ENCODE measurements at places on chromosomes 16 and 17.

GRCh38 chr16:69223882-69224281 is 36.9 kb downstream of the SNTB2 start:
- no peak for DNase-seq

DNA sequence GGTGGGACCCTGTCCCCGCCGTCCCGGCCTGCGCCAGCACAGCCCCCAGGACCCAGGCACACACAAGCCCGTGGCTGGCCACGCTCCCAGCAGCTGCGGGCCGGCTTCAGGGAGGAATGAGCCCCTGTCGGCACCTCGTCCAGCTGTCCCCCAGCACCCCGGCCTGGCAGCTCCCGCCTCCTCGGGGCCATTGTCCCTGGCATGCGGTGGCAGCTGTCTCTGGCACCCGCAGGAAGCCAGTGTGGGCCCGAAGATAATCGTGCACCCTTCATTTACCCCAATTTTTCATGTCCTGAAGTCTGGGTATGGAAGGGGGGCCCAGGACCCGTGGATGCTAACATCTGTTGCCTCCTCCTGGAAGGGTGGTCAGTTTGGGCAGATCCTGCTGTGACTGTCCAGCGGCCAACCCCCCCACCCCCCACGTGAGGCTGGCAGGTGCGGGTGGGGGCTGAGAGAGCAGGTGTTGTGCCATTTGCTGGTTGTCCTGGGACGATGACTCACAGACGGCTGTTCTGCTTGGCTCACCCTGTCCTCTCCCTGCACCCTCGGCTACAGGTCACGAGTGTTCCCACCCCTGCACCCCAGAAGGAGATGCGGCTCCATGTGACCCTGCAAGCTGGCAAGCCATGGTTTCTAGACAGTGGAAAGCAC is 4.0 kb upstream of the LMF1 start:
- no peak for DNase-seq

- no peak for DNase-seq
Observed at GRCh38 chr17:63275971-63276745, 169.9 kb downstream of the CYB561 start.

DNA sequence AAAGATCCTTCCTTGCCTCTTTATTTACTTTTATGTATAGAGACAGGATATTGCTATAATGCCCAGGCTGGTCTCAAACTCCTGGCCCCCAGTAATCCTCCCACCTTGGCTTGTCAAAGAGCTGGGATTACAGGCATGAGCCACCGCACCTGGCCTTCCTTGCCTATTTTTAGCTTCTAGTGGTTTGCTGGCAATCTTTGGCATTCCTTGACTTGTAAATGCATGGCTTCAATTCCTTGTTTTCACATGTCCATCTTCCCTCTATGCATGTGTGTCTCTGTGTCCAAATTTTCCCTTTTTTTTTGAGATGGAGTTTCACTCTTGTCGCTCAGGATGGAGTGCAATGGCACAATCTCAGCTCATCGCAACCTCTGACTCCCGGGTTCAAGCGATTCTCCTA is 22.5 kb downstream of the HEXIM2 start:
- DNase-seq = no peak

DNA sequence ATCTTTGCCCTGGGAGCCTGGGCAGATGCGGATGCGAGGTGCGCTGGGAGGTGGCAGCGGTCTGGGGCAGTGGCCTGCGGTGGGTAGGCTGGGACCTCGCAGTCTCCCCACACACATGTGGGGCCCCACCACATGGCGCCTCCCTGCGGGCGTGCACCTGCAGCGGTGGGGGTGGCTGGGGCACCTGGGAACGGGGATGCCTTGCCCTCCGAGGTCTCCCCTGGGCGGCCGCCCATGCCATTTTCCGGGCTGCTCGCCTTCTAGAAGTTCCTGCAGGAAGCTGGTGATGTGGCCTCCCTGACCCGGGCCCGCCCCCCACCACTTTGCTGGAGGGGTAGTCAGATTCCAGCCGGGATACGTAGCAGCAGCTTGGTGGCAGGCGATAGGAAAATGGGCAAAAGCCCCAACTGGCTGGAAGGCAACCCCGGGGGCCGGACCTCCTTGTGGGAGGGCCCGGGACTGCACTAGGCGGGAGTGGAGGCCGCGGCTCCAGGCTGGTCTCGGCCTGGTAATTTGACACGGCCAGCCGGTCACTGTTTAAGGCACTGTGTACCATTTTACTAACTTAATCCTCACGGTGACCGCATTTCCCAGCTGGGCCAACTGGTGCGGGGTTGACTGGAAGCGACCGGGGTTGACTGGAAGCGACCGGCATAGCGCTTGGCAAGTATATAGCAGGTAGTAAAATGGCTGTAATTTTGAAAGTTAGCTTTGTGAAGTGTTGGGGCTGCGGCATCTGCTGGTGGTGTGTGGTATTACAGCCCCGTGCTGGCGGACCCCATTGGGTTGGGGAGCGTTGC is 38.5 kb downstream of the IGF2BP1 start:
- DNase-seq = peak; percentile 17

DNA sequence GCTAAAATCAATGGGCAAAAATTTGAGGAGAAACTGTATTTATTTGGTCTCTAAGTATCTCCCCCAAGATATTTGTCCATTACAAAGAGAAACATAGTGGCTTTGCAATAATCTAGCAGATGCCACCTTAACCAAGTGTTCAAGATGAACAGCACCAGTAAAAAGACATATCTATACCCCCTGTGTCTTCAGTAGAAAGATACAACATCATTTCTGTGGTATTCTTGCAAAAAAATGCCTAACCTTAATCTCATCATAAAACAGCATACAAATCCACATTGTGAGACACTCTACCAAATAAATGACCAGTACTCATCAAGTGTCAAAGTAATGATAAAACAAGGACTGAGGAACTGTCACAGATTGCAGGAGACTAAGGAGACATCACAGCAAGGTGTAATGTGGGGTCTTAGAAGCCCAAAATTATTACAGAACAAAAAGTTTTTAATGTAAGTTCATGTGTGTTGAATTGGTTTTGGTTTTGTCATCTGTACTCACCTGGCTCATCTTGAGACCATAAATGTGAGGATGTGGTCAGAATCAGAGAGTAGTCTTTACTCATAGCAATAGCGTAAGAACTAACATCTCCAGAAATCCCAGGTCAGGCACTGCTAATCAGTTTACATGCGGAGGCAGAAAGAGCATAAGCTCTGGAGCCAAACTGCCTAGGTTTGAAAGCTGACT is 77.2 kb downstream of the AATF start:
- DNase-seq = no peak

GRCh38 chr16:3492356-3492755 is 2.9 kb downstream of the C16orf90 start:
- no peak for DNase-seq

GRCh38 chr17:77398274-77398673 is 257.5 kb downstream of the SEC14L1 start:
- DNase-seq = no peak

DNA sequence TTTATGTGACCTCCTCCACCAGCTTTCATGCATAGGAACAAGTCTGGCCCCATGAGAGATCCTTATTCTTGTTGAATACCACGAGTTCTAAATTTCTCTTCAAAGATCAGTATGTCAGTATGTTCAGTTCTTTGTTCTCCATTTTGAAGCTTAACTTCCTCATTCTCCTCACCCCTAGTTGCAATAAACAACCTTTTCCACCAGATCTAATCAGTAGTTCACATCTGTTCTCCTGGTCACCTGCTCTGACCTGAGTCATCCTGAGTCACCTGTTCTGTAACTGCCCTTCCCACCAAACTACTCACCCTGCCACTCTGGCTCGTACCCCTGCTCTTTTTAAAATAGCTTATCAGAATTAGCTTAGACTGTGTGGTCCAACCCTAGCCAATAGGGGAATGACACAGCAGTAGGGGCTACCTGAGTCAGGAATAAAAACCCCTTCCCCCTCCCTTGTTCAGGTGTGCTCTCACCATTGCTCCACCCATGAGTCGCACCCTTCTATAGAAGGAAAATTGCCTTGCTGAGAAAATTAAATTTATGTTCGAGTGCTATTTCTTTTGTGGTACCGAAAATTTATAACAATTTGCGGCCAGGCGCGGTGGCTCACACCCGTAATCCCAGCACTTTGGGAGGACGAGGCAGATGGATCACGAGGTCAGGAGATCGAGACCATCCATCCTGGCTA is 94.6 kb downstream of the EMP2 start:
- no peak for DNase-seq

GRCh38 chr17:51006601-51007000 is 114.1 kb downstream of the SPAG9 start:
- DNase-seq = no peak

- no peak for DNase-seq
Observed at GRCh38 chr16:73915140-73915539, 381.5 kb upstream of the PSMD7 start.

DNA sequence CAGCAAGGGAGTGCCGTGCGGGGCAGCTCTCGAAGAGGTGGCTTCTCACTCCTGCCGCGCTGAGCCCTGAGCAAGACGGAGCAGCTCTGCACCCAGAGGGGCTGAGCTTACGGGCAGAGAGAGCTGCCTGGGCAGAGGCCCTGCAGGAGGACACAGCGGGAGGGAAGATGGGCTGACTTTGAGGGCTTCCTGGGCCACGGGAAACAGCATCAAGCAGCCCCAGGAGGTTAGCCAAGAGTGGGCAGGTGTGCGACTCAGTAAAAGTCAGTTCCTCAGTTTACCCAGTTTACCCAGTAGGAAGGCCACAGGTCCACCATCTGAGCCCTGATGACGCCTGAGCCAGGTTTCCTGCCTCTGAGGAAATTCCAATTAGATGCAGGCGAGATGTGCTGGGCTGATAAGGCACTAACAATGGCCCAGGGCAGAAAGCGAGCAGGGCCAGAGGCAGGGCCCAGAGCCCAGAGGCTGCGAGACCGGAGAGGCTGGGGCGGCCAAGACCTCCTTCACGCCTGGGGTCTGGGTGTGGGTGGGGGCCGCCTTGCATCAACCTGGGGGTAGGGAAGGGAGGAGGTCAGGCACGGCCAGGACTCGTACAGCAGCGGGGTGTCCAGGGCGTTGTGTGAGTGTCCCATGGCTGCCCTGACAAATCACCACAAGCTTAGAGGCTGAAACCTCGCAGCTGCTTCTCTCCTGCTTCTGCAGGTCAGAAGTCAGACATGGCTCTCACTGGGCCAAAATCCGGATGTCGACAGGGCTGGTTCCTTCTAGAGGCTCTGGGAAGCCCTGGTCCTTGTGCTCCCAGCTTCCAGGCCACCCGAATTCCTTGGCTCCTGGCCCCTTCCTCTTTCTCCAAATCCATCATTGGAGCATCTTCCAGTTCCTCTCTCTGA is 32.0 kb upstream of the CIBAR2 start:
- no peak for DNase-seq

- DNase-seq = no peak
Observed at GRCh38 chr16:79124016-79124756, 476.4 kb downstream of the MAF start.

GRCh38 chr16:85706449-85707034 is 17.8 kb upstream of the GINS2 start:
- no peak for DNase-seq

GRCh38 chr17:72683506-72684404 is 408.7 kb downstream of the SLC39A11 start:
- DNase-seq = no peak

GRCh38 chr17:39194985-39195524 is 2.4 kb downstream of the CACNB1 start:
- DNase-seq = no peak

- no peak for DNase-seq
Observed at GRCh38 chr17:55278173-55278961, 13.6 kb downstream of the HLF start.

DNA sequence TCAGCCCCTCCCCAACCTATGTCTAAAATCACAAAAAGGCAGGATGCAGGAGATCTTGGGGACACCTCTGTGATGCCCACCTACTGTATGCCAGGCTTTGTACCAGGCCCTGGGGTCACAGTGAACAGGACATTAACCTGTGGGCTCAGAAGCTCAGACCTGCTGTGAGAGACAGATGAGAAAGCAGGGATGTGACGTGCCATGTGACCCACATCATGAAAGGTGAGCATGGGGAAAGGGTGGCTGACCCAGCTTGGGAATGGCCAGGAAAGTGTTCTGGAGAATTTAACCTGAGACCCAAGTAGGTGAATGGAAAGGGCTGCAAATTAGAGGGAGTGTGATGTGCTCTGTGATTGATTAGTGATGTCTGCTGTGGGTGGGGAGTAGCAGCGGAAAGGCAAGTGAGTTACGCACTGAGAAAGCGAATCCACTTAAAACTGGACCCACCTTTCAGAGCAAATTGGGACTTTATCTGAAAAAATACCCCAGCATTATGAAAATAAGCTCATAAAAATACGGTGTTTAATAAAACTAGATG is 132.2 kb downstream of the IRF8 start:
- no peak for DNase-seq

- no peak for DNase-seq
Observed at GRCh38 chr17:81049372-81049911, 14.5 kb downstream of the BAIAP2 start.

GRCh38 chr17:2386400-2387085 is 14.3 kb downstream of the MNT start:
- no peak for DNase-seq

DNA sequence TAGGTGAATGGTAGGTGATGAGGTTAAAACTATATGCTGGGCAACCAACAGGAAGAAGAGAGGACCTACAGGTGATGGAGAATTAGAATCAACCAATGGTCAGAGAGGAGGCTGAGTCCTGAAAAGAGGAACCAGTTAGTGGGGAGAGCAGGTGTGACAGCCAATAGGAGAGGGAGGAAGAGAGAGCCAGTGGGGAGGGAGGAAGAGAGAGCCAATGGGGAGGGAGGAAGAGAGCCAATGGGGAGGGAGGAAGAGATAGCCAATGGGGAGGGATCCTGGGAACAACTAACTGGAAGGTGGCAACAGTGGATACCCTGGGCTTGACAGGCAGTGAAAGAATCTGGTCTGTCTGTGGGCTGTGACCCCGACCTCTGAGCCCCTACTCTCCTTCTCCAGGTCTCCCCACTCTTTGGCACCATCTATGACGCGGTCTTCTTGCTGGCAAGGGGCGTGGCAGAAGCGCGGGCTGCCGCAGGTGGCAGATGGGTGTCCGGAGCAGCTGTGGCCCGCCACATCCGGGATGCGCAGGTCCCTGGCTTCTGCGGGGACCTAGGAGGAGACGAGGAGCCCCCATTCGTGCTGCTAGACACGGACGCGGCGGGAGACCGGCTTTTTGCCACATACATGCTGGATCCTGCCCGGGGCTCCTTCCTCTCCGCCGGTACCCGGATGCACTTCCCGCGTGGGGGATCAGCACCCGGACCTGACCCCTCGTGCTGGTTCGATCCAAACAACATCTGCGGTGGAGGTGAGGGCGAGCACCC is 3.7 kb downstream of the GUCY2D start:
- no peak for DNase-seq

DNA sequence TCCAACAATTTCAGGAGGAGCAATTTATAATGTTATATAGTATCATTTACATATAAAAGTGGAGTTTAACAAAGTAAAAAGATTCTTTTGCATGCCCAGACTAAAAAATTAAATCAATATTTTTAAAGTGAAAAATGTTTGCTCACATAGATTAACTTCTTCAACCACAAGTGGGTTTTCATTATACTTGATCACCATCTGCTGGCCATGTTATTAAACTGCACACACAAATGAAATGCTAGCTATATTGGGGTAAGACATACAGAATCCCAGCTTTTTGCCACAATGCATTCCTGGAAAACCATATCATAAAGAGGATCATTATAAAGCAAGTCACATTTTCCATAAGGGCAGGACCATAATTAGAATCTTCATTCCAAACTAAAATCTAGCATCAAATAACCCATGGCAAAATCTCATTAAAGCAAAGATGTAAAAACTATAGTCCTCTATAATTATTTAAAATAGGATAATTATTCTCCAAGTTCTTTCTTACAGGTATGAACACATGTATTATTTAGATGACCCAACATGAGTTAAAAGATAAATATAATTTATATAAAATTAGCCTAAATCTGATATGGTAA is 26.3 kb downstream of the CEP112 start:
- DNase-seq = no peak

Measured in NCI-H2081 treated with DMSO at 0.1 percent for 48 hours (cell line).